Hippocampal formation (tissue), 2 donors: ENCODE measurements at places on chromosomes 2 and 18.

GRCh38 chr2:196487417-196487816 lies 152.1 kb upstream of the CCDC150 start:
- no peak for DNase-seq

DNA sequence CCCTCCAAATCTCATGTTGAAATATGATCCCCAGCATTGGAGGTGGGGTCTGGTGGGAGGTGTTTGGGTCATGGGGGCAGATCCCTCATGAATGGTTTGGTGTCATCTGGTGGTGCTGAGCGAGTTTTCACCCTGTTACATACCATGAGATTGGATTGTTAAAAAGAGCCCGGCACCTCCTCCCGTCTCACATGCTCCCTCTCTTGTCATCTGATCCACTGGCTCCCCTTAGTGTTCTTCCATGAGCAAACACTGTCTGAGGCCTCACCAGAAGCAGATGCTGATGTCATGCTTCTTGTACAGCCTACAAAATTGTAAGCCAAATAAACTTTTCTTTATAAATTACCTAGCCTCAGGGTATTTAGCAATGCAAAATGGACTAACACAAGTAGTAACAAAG lies 405.0 kb upstream of the SLC39A10 start:
- no peak for DNase-seq

DNA sequence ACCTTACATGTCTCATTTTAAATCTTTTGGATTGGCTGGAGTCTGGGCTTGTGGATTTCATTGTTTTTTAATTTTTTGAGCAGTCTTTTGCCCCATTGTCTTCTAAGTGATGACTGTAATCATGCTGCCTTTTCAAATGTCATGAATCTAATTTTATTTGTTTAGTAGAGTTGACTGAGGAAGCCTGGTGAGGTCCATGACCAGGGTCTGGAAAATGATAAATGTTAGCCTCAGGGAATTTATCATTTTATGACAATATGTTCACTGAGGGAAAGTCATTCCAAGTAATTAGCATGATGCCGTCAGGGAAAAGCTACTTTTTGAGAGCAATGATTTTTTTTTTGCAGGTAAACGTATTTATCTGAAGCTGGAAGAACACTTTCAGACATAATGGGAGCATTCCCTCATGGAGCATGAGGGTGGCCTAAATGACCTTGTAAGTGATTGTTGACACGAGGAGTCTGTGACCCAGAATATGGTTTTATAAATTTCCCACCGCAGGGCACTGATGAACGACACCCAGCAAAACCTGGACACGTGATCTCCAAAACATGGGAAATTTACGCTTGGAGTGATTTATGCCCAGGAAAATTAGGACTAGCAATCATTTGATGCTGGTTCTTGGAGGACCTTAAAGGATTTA lies 155.3 kb upstream of the NABP1 start:
- no peak for DNase-seq

- no peak for DNase-seq
Measured at GRCh38 chr2:206250041-206250897, 24.2 kb upstream of the ZDBF2 start.

GRCh38 chr2:210913461-210913860 lies 357.1 kb downstream of the CPS1 start:
- DNase-seq: no peak

- no peak for DNase-seq
Measured at GRCh38 chr2:61962095-61962984, 56.9 kb downstream of the COMMD1 start.
